ENCODE measurements at places on chromosomes 3 and 15.

DNA sequence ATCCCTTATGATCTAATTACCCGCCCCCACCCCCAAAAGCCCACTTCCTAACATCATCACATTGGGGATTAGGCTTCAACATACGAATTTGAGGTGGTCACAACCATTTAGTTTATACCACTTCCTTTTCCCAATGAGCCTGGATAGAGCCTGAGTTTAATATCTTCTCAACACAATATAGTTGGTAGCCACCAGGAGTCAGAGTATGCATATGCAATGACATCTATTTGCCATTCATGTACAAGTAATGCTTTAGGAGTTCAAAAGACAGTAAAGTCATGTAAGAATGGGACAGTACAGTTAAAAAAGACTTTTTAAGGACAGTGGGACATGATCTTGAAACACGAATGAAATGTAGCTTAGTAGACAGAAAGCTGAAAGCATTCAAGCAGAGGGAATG lies 172.4 kb downstream of the DCLK3 start:
- DNase-seq: no peak

DNA sequence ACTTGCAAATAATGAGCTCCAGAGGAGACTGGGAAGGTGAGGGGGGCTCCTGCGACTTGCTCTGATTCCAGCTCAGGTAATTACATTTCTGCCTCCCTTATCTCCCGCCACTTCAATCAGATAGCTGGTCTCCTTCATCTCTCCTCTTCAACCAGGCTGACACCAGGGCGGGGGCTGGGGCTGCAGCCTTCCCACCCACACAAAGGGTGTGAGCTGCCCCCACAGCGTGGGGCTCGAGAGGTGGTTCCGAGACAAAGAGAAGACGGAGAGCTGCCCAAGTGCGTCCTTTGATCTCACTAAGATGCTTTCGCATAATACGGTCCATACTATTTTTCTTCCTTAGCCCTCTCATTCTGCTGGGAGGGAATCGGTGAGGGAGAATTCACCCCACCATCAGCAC lies 139.7 kb downstream of the NSMCE3 start:
- no peak for DNase-seq

DNA sequence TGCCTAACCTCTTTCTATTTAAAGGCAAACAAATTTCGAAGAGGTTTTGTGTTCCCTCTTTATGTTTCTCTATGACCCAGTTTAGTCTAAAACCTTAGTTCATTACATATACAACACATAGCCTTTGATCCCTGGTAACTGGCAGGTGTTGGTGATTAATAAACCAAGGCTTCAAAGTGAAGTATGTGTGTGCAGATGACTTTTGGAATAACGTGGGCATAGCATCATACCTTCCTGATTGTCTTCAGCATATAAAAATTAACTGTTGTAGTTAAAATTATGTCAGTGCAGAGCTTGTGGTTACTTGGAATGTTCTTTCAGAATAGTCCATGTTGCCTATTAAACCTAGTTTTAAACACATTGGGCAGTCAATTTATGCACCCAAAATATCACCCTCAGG lies 608.3 kb downstream of the ROBO2 start:
- DNase-seq: no peak

- no peak for DNase-seq
These were observed 299.5 kb downstream of the NSUN3 start for GRCh38 chr3:94362393-94362792.

- no peak for DNase-seq
These were observed 781 bp upstream of the CYP1A1 start for GRCh38 chr15:74725845-74726773.

DNA sequence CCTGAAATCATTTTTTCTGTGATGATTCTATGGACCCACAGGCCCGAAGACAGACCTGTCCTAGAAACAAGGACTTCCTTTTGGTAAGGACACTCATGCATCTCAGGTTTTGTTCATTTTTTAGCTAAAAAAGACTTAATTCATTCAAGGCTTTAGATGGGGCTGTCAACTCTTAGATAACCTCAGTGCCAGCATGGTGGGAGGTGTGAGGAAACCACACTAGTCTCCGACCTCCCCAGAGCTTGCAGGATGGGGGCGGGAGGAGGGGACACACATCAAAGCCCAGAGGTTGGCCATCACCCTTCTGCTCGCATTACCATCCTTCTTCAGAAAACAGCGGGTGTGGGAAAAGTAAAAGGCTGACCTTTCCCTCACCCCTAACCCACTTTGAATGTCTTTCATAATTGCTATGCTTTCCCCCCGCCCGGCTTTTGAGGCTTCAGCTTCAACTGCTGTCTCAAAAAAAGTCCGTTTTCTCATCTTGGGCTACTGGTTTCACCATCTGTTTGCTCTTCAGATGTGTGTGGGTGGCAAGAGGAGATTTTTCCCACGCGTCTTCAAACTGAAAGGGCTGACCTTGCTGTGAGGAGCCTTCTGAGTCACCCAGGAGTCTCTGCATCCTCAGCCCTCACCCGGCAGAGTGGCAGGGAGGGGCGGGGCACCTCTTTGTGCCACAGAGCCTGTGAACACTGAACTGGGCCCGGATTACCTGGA lies 27.6 kb upstream of the CXCR6 start:
- no peak for DNase-seq

GRCh38 chr3:24201301-24201700 lies 256.2 kb downstream of the NR1D2 start:
- no peak for DNase-seq

GRCh38 chr3:35448121-35448520 lies 191.2 kb upstream of the ARPP21 start:
- no peak for DNase-seq

- DNase-seq: no peak
These were observed 166.9 kb downstream of the SUCNR1 start for GRCh38 chr3:152040319-152040718.

- no peak for DNase-seq
These were observed 262.5 kb downstream of the SCAPER start for GRCh38 chr15:76642671-76643070.

DNA sequence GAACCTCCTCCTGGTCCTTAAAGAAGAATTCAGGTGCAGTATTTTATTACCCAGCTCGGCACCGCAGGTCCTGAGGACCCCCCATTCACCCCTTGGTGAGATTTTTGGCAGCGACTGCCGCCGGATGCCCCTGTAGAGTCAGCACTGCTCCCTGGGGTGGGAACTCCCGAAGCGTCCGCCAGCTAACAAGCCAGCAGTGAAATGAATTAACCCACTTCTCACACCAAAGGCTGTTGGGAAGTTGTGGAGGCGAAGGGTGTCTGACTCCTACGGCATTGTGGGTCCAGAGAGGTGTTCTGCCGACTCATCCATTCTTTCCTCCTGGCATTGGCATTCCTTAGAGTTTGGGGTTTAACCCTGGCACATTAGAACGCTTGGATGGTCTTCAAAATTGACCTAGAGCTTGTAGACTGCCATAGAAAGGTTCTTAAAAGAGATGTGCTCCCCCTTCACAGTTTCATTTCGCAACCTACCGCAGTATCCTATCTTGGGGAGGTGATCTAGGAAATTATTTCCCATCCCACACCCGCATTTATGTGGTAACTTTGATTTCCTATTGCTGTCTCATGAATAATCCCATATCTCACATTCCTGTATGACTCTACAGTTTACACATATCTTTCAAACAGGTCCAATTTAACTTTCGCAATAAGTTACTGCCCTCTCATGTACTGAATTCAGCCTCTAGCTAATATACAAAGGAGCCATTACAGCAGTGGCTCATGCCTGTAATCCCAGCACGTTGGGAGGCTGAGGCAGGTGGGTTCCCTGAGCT lies 879 bp upstream of the EIF5A2 start:
- no peak for DNase-seq

DNA sequence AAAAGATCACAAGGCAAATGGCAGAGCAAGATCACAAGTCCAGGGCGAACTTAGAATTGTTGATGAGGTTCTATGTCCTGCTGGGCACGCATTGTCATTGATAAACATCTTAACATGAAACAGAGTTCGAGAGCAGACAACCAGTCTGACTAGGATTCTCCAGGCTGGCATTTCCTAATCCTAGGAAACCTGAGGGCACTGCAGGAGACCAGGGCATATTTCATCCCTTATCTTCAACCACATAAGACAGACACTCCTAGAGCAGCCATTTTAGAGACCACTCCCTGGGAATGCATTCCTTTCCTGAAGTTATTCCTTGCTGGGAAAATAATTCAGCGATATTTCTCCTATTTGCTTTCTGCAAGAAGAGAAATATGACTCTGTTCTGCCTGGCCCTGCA lies 1199.9 kb downstream of the SI start:
- DNase-seq: no peak

DNA sequence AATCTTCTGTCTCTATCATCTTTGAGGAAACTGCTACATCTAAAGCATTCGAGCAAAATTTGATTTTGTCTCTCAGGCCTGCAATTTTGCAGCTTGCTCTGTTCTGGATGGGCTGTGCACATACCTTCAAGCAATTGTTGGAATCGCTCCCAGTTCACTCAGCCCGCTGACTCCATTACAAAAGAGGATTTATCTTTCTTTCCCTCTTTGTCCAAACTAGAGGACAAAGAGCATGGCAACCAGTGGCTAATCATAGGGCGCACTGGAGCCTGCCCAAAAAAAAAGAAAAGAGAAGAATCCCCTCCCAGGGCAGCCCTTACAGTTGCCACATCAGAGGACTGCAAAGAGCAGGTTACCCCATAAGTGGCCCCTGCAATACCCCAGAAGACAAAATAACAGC lies 49.0 kb upstream of the DUT start:
- no peak for DNase-seq

GRCh38 chr15:69551391-69552056 lies 98.9 kb downstream of the RPLP1 start:
- DNase-seq: no peak

DNA sequence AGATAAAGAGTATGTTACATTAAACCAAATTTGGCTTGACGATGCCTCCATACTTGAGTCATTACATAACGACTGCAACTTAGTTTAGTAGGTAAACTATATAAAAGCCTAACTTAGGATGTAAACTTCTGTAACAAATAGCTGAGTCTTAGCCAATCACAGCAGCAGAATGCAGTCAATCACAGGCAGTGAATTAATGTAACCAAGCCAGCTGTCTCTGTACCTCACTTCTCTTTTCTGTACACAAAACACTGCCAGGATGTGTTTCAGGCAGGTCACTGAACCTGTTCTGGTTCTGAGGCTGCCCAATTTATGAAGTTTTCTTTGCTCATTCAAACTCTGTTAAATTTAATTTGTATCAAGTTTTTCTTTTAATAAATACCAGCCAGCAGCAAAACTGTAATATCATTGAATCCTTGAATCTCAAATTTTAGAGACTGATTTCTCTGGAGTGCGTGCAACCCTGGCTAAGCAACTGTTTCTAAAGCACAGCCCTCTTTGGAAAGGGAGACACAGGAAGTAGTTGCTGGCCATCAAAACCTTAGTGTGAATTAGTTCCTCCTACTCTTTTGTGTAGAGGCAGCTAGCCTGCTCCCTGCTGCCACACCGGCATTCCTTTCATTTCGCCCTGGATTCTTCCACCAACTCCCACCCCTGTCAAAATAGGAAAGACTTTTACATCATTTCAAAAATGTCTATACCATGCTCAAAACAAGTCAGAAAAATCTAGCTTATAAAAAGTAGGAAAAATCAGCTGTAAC lies 15.2 kb downstream of the RFTN1 start:
- no peak for DNase-seq

DNA sequence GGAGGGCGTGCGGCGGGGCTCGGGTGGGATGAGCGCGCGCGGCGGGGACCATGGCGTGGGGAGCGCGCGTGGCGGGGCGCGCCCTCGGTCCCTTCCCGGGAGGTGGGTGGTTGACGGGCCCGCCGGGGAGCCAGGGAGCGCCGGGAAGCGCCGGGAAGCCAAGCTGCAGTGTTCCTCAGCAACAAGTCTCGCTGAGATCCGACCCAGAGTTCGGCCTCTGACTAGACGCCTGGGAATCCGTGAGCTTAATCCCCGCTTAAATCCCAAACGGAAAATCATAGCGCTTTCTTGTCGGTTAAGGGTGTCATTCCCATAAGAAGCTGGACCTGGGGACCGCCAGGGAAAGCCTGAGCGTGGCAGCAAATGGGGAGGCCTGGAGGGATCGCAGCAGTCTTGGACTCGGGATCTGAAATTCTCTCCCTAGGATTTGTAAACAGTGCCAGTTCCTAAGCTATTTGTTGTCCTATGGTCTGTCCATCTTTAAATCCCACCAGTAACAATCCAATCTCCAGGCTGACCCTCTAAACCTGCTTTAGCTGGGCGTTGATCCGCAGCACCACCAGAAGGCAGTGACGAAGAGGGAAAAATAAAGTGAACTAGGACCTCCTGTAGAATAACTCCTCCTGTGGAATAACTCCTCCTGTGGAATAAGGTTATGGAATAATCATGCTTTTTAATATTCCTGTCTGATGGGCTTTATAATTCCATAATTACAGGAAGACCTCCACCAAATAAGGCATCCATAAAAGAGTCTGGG lies 570 bp upstream of the NEDD4 start:
- DNase-seq: no peak
